ENCODE measurements at places on chromosomes 11 and 22.

DNA sequence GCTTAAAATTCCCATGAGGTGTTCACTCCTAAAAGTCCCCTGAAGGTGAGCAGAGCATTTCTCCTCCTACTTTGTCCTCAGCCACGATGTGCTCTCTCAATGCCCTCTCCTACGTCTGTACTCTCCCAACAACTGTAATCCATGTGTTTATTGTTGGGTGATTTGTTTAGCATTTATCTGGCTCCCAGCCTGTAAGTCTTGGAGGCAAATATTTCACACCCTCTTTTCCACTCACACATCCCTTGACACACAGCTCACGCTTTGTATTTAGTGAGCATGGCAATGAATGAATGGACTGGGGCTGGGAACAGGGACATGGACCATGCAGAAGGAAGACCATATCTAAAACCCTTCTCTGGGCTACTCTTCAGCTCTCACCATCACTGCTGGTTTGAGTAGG, 22.6 kb downstream of the HTR3A start:
- DNase-seq: no peak

- DNase-seq: no peak
Measured at GRCh38 chr11:34359548-34359891, 1.7 kb upstream of the ABTB2 start.

GRCh38 chr11:11884774-11885481, 43.2 kb downstream of the USP47 start:
- DNase-seq: no peak

DNA sequence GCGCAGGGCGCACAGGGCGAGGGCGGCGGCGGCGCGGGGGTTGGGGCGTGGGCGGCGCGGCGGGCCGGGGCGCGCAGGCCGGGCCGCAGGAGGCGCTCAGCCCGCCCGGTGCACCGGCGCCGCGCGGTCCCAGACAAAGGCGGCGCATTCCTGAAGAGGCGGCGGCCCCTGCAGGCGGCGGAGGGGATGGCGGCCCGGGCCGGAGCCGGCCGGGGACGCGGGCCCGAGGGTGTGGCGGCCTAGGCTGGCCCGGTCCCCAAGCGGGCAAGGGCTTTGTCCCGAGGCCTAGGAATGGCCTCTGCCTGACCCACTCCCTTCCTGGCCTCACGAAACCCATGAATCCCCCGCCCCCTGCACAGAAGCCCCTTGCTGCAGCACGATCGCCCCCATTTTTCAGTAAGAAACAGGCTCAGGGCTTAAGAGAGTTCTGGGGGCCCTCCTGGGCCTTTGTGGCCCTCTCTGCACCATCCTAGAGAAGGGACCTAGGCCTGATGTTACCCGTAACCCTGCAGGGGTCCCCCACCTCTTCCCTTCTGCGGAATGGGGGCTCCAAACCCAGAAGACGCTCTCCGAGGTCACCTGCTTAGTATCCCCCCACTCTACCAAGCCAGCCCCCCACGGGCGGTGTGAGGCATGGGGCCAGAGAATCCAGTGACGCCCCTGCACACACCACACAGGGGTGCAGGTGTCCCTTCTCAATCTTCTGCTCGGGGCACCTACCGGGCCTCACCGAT, at the start of gene RTN4R:
TSS of gene RTN4R (minus strand) at position 40 of the 734 bp plus-strand sequence. CDS start 226 bp downstream, outside the sequence.
- DNase-seq: peak; percentile 31

DNA sequence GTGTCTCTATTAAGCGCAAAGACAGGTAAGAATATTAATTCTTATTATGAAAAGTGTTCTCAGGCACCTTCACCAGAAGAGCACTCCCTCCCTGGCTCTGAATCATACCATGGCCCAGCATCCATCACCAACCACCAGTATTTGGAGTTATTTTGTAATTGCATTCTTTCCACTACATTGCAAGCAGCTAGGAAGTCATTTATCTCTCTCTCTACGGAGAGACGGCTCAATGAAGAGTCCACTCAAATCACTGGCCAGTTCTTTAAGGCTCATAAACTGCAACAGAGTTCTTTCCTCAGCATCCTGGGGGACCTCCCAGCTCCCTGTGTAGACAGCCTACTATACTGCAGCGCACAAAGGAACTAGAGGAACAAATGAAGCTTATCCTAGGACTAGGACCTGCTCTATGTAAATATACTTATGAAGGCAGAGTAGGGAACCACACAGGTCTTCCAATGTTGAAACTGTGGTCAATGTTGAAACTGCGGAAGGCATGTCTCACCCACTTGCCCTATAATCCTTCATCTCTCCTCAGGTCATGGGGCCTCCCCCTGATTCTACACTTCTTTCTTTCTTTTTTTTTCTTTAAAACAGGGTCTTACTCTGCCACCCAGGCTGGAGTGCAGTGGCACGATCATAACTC, 63.4 kb downstream of the AAMDC start:
- peak; percentile 76 for DNase-seq

- DNase-seq: no peak
Measured at GRCh38 chr11:120208001-120208441, 2.8 kb upstream of the OAF start.

DNA sequence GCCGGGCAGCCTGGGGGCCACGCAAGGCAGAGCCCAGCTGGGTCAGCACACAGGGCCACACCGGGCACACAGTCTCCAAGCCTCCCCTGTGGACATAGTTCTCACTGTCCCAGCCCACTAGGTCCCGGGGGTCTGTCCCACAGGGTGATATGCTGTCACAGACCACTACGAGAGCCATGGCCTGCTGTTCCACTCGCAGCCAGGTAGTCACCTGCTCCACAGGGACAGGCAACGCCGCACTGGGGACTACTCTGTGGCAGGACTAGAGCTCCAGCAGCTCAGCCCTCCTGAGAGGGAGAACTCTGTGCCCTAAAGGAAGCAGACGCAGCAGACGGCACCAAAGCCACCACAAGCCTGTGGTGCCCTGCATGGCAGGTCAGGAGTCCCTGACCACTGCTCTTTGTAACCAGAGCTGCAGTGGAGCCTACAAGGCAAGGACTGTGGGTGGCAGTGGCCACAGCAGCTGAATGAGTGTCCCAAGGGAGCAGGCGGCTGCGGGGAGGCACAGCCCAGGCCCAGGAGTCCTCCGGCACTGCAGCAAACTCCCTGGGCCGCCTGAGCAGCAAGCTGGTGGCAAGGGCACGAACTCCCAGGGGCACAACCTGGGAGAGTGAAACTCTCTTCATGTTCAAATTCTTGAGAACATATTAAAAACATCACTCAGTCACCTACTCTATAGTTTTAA, 171.2 kb upstream of the GRK3 start:
- DNase-seq: no peak

GRCh38 chr11:64241491-64242374, 838 bp downstream of the FKBP2 start:
- no peak for DNase-seq

GRCh38 chr11:60918251-60918938, 4.4 kb downstream of the TMEM109 start:
- no peak for DNase-seq

GRCh38 chr11:63417174-63417852, 47.7 kb downstream of the SLC22A9 start:
- DNase-seq: no peak

Measured in choroid plexus epithelial cell (primary cell).